Right renal cortex interstitium (tissue), 3 donors: ENCODE measurements at places on chromosomes 5 and 9.

- DNase-seq, result no peak
These were observed 14.0 kb downstream of the SEC61B start for GRCh38 chr9:99235926-99236634.

GRCh38 chr5:132662925-132663770, 5.2 kb downstream of the IL13 start:
- no peak for DNase-seq

DNA sequence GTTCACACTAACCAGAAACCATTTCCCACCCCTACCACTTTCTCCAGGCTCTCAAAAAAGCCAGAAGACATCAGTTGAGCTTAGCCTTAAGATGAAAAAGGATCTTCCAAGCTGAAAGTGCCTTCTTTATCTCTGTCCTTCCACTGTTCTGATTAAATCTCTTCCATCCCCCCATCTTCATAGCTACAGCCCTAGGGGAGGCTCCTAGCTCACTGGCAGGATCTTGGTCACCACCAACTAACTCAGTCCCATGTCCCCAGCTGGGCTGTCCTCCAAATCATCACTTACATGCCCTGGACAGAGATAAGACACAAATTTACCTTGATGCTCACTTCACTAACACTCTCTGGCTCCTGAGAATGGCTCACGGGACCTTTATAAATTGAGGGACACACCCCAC, 14.3 kb downstream of the LCP2 start:
- no peak for DNase-seq

DNA sequence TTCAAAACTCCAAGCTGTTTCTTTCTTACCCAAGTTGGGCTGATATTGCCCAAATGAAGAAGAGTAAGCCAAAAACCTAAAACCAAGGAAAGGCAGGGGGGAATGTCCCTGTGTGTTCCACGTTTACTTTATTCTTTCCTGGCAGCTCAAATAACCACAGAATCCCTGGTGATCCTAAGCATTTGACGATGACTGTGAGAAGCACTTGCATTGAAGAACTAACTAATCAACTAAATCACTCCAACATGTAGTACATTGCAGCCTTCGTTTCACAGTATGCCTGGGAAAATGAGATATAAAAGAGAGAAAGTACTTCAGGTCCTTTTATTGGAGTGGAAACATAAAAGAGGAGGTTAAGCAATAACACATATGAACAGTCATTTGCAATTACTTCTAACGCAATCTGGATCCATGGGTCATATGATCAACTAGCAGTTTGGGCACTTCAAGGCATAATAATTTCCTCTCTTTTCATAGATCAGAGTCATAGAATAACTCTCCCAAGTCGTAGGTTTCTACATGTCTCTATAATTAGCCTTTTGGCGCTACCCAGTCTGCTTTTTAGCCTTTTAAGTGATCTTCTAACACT, 338.4 kb downstream of the TMEM167A start:
- DNase-seq, result no peak

DNA sequence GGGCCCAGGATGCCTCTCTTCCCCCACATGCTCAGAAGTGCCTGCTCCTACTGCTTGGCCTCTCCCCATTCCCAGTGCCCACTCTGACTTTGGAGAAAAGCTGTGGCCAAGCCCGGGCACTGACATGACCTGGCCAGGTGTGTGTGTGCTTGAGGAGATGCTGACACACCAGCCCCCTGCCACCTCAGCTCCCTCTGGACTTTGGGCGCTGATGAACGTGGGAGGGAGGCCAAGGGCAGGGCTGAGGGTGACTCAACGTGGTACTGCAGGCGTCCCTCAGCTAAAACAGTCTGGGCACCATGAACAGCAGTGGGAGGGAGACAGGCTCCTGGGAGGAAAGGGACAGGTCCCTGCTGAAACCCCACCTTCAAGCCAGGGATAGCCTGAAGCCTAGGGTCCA, 3.9 kb downstream of the TRIM36 start:
- DNase-seq, result no peak

DNA sequence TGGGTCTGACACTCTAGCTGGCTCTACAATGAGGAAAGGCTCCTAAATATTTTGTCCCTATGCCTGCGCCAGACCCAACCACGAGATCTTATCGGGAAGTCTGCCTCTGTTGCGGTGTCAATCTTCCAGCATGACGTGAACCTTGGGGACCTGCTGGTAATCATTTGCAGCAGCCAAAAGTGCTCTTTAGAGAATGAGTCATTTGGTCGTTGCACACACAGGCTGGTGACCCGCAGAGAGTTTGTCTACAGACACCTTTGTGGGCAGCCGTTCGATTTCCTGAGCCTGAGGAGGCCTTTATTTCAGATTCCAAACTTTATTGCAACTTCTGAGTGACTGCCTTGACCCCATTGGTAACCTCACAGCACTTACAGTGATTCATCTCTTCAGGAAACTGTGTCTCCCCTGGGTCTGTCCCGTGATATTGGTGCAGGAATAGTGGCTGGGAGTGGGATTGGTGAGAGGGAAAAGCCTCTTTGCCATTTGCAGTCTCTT, 326.1 kb downstream of the NSG2 start:
- no peak for DNase-seq

GRCh38 chr9:85602742-85603141, 139.0 kb downstream of the AGTPBP1 start:
- DNase-seq, result no peak

- no peak for DNase-seq
These were observed 416 bp upstream of the SNX18 start for GRCh38 chr5:54517174-54517511.

DNA sequence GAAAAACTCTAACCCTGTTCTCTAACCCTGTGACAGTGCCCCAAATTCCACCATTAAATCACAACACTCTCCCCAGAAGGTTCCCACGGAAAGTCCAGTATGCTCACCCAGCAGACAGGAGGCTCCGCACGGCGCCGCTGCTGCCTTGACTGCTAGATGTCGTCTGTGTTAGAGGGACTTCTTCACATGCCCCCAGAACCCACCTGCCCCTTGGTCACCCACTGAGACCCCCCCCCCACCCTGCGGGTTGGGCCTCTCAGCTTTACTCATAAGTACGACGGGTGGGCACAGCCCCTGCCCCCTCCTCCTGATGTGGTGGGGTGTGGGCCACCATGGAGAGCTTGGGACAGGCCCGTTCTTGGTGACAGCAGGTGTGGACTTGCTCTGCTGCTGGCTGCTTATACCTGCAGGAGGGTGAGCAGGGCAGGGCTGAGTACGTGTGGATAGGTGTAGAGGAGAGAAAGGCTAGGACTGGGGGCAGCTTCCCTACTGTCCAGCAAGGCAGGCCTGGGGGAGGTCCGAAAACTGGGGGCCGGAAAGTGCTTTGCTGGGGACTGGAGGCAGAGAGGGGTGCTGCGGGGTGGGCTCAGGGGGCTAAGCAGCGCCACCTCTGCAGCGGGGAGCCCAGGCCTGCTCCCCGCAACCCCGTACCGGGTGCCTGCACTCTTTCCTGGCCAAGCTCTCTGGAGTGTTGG, 57.5 kb upstream of the OLFM1 start:
- DNase-seq, result no peak

DNA sequence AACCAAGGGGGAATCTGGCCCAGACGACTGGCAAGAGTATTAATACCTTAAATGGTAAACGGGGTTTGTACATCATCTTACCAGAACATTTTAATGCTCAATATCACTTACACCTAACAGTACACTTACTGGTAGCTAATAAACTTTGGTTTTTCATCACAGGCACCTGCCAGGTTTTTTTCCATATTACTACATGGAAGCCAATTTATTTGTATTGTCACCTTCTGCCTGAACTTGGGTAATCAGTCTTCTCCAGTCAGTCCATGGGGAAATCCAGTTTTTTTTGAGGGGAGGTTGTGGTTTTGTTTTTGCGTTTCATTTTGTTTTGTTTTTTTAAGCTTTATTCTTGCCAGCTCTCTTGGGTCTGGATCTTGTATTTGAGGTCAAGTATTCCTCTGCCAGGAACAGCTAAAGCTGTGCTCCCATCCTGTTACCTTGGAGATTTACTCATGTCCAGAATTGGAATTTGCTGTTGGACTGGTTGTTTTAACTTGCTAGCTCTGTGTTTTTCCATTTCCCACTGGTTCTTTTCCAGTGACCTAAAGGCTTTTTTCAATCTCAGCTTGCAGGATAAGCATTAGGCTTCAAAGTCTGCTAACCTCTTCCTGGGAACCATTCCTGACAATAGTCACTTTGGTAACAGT, 11.1 kb upstream of the NADK2 start:
- DNase-seq, result no peak

DNA sequence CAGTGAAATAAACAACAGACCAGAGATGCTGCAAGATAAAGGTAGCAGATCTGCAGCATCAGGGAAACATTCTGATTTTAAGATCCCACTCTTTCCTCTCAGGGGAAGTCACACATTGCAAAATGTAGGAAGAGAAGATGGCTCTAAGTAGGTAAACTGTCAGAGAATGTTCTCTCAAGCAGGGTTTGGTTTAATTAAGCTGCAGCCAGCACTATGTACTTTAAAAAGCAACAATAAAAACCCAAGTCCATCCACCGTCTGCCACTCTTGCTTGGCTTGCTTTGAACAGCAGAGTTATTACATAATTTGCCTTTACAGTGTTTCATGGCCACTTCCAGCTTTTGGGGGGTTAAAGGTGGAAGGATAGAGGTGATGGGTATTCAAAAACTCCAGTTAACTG, 343.2 kb upstream of the DAP start:
- no peak for DNase-seq

DNA sequence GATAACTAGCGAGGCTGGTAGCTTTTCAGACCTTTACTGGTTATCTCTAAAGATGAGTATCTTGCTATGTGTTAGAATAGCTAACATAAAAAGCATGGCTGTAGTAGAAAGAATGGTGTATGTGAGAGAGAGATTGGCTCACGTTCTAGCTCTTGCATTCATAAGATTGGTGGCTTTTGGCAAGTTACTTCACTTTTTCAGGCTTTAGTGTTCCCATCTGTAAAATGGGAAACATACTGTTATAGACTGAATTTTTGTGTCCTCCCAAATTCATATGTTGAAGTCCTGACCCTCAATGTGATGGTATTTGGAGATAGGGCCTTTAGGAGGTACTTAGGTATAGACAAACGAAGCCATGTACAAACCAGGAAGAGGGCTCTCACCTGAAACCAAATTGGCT, 302.4 kb upstream of the KLF4 start:
- no peak for DNase-seq

DNA sequence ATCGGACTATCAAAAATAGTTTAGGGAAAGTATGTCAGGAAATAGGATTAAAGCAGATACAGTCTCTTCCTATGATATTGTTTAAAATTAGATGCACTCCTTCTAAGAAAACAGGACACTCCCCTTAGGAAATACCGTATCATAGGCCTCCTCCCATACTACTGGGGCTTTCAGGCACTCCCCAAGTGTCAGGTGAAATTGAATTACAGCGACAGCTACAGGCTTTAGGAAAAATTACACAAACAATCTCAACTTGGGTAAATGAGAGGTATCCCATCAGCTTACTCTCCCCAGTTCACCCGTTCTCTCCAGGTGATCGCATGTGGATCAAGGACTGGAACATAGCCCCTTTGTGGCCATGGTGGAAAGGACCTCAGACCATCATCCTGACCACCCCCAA, 110.4 kb upstream of the EPB41L4A start:
- DNase-seq, result no peak

DNA sequence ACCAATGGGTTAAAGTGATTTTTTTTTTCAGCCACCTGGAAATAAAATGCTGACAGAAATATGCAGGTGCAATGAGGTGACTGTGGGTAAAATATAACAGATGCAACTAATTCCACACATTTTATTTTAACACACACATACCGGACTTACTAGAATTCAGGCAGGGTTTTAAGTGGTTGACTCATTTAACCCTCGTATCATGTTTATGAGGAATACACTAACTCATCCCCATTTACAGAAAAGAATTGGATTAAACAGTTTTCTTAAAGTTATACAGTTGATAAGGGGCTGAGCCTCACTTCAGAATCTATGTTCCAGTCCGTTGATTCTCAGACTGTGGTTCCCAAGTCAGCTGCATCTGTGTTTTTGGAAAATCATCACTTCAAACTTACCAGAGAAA, 207.5 kb downstream of the CHSY3 start:
- no peak for DNase-seq

DNA sequence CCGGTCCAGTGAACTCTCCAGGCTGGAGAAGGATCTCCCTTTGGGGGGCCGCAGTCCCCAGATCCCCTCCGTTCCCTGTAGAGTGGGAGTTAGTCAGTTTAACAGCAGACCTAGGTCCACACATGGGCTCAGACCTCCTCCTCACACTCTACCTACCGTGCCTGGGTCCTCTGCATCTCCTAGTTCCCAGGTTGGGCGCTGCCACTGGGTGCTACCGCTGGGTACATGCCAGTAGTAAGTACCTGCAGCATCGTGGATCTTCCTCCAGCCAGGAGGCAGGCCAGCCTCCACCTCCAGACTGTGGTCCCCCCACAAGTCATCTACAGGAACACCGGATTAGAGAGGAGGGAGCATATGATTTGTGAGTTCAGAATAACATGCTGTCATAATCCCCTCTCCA, 802 bp downstream of the APBB3 start:
- DNase-seq, result no peak

DNA sequence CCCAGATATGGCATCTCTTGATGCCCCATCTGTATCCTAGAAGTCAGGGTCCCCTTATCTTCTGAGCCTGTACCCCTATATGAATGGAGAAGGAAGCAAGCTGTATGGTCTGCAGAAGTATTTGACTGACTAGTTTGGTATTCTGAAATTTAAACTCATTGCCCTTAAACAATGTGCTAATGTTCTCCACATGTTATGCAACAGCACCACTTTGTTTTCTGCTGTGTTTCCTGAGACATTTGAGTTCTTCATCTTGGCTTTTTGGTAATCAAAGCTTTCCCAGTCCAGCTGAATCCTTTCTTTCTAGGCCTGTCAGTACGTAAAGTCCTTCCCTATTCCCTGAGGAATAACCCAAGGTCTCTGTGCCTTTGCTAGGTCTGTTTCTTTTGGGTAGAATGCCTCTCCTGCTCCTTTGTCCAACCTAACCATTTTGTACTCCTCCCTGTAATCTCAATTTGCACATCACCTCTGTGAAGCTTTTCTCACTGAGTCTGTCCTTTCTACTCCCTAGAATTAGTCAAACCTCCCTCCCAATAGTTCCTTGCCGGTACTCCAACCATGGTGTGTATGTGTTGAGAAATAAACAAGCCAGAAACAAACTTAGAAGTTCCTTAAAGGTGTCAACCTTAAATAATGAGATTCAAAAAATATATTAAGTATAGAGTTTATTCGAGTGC, 72.1 kb upstream of the HSPB3 start:
- no peak for DNase-seq

GRCh38 chr9:123590499-123590898, 234.5 kb downstream of the CRB2 start:
- no peak for DNase-seq

- no peak for DNase-seq
These were observed 73.1 kb downstream of the FEM1C start for GRCh38 chr5:115471345-115472063.

- DNase-seq, result no peak
These were observed 34.8 kb downstream of the ACOT12 start for GRCh38 chr5:81359108-81359507.

DNA sequence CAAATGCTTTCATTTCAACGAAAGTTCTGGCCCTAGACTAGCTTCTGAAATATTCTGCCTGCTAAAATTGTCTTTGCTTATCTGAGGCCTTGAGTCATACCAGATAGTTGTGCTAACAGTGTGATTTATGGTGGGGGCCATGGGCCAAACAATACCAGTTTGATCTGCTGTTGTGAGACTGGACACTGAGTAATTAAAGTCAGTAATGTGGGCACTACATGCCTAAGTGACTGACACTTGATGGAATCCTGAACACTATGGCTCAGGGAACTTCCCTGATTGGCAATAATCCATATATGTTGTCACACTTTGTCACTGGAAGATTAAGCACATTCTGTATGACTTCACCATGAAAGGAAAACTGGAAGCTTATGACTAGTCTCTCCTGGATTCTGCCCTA, 127.6 kb upstream of the CYLC2 start:
- DNase-seq, result no peak
